ENCODE measurements at places on chromosomes 7 and 10.

DNA sequence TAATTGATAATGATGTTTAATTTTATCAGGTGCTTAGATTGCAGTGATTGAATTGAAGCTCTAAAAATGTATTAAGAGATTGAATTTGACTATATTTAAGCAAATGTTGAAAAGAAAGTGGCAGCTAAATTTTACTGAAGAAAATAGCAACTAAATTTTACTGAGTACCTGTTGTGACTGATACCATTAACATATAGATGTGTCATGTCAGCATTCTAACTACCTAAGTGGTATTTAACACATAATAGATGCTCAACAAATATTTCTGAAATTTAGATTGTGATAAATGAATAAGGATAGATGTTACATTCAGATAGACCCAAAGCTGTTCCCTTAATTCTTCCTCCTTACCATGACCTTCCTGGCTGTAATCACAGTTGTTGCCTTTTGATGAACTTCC lies 350.9 kb upstream of the VWC2 start:
- no peak for DNase-seq

- no peak for DNase-seq
These were observed 186.4 kb downstream of the KIF20B start for GRCh38 chr10:89887830-89888229.

DNA sequence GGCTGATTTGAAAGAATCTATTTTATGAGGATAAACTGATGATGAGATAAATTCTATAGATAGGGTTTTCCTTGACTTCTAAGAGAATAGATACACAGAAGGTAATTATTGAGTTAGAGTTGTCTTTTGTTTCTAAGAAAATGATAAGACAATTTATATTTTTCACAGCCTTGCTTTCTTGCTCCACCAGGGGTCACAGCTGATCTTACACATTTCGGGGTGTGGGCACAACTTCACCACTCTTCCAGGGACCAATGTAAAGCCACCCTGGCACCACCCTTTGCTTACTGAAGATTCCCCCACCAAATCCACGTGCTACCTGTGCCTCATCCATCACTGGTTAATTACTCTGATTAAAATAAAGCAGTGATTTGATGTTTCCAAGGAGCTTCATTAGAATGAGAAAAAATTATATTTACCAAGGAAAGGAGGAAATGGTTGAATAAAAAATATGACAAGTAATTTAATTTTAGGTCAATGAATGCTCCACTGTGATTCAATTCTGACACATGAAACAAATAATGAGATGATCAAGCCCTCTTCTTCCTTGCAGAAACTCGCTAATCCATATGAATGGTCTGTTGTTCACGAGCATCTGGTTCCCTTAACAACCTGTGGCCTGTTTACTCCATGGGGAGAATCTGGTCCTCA lies 177.3 kb upstream of the TNS3 start:
- no peak for DNase-seq

DNA sequence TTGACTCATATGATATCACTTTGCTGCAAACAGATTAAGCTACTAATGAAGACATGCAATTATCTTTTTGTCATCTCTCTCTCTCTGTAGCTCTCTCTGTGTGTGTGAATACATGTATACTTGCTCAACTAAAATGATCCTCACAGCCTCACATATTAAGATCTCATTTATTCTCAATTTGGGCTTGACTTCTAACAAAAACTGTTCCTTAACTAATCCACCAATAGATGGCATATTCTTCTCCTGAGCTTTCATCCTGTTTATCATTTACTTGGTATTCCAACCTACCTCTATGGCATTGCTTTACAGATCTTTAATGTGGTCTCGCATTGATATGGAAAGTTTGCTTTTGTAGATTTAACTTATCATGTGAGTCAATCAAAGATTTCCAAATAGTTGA lies 540.4 kb downstream of the CNTNAP2 start:
- DNase-seq: no peak

- no peak for DNase-seq
These were observed 606.2 kb downstream of the LRMDA start for GRCh38 chr10:76037531-76038155.

- peak; percentile 21 for DNase-seq
These were observed 92.0 kb downstream of the ZFAND4 start for GRCh38 chr10:45580371-45581215.

DNA sequence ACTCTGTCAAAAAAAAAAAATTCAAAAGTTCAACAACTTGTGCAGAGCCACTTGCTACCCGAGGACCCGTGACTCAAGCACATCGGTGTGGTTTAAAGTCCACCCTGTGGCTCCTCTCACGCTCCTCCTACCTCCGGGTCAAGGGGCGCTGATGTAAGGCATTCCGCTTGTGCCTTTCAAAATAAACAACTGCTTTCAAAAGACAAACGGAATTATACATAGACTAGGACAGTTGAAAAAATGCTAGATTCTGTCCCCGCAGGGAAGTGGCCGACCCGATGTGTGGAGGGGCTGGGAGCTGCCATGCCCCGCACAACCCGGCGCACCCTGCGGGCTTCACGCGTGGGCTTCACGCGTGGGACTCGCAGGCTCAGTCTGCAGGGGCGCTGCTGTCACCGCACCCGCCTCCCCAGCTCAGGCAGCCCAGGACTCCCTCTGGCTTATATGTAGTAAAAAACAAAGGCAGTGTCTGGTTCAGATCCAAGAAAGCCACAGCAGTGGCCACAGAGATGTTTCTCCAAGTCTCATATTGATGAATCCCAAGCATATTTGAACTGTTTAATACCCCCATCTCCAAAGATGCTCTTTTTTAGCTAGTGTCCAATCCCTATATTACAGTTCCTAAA lies 239.7 kb upstream of the INHBA start:
- DNase-seq: no peak

- no peak for DNase-seq
These were observed 44.9 kb downstream of the MCU start for GRCh38 chr10:72736828-72737220.

DNA sequence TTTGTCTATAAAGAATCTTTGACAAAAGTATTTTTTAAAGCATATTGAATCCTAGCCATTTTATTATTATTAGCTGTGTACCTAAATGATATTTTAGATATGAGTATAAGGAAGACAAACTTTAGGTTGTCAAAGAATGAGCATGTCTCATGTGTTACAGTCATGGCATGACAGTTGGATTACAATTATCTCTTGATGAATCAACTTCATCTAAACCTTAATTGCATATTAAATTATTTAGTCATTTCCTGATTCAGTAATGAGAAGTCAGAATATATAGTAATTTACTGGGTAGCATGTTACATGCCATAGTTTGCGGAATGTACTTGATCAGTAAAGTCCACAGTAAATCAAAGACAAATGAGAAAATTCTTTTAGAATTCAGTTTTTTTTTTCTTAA lies 59.2 kb downstream of the MAPK8 start:
- DNase-seq: no peak

GRCh38 chr10:101236376-101237080 lies 7.3 kb upstream of the LBX1 start:
- DNase-seq: no peak

DNA sequence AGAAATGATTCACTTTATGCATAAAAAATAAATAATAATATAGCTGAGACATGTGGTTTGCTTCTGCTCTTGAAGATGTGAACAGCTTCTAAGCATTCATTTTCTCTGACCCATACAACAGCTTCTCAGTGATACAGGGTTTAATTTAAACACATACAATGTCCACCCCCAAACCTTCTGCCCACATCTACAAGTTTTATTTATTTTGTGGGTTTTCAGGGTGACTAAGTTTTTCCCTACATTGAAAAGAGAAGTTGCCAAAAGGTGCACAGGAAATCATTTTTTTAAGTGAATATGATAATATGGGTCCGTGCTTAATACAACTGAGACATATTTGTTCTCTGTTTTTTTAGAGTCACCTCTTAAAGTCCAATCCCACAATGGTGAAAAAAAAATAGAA lies 17.2 kb downstream of the INHBA start:
- no peak for DNase-seq

DNA sequence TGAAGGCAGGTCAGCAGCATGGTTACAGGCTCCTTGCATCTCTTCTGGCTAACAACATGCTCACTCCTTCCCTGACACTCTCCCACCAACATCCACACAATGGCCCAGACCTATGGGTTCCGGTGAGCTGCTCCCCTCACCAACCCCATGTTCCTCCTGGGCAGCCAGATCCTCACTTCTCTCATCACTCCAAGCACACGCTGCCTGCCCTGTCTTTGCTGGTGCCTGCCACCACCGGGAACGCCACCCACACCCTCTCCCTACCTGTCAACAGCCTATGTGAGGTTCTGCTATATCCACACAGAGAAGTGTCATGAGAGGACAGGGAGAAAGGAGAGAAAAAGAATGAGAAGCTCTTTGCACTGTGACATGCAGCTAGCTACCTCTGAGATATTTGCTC lies 14.6 kb downstream of the PARP12 start:
- no peak for DNase-seq

DNA sequence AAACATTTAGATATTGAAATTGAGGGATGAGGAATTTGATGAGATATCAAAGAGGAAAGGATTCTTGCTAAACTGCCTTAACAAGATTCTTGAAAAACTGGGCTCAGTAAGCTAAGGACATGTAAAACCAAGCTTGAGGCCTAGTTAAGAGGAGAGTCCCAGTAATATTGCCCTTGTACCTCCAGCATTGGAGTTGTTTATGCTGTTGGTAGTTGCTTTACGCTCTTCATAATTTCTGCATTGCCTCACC lies 156.1 kb upstream of the TRIM24 start:
- DNase-seq: no peak

GRCh38 chr7:24910551-24911212 lies 69.3 kb downstream of the OSBPL3 start:
- no peak for DNase-seq

- peak; percentile 83 for DNase-seq
These were observed 2.2 kb downstream of the ANXA11 start for GRCh38 chr10:80202934-80203834.

- peak; percentile 61 for DNase-seq
These were observed 985 bp upstream of the CYTH3 start for GRCh38 chr7:6273380-6273837.

DNA sequence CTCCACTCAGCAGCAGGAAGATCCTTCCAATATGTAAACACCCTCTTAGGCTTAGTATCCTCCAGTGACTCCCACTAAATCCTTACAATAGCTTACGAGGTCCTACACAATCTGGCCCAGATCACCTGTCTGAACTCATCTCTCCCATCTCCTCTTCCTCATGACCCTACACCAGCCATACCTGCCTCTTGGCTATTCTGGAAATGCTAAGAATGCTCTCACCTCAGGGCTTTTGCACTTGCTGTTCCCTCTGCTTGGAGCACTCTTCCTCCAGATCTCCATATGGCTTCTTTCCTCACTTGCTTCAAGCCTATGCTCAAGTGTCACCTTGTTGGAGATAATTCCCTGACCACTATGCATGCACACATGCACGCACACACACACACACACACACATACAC lies 50.8 kb upstream of the FRMD4A start:
- DNase-seq: no peak

DNA sequence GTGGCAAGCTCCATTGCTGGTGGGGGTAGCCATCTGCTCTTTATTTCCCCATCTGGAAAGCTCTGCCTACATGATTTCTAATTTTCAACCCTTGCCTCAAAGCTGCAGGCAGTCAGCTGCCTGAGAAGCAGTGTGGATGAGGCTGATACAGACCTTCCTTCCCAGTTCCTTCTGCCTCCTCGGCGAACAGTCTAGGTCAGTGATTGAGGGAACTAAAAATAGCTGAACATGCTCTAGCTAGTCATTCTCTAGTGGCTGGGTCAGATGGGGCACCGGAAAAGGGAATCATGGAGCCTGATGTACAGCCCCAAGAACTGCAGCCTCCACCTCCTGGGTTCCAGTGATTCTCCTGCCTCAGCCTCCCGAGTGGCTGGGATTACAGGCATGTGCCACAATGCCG lies 48.7 kb downstream of the NAMPT start:
- DNase-seq: no peak

DNA sequence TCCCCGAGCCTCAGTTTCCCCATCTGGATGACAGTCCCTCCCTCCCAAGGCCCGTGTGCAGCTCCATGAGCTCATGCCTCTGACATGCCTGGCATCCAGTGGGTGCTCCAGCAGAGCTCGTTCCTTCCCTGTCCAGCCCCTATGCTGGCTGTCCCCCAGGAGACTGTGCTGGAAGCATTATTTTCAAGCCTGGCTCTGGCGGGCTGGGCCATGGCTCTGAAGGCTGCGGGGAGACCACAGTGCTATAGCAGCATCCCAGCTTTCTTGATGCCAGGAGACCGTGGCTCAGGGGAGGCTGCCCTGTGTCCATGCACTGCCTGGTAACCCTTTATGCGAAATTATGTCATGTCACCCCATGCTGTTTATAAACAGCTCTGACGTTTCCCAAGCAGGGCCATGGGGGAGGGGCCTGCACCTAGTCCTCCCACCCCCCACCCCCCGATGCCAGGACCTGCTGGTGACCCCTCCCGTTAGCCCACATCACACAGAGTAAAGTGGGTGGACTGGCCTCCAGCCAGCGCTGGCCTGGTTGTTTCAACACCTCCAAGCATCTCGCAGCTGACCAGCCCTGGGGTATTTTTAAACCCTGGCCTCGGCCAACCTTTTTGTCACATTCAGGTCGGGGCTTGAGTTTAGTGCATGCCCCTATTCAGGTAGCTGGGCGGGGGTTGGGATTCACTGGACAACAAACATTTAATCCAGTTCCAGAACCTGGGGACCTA lies 105.9 kb upstream of the ZNF716 start:
- DNase-seq: no peak

DNA sequence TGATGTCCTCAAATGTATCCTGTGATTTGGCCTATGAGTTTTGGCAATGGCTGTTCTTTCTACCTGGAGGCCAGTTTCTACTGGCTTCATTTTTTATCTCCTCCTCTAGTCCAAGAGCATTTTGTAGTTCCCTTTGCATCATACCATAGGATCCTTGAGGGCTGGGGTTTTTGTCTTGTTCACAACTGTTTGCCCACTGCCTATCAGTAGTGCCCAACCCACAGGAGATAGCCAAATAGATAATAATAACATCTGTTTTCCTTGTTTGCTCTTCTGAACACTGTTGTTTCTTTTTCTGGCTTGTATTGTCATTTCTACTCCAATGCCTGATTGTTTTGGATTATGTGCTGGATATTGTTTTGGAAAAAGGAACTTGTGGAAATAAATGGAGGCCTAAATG lies 3.4 kb downstream of the CDK1 start:
- no peak for DNase-seq

DNA sequence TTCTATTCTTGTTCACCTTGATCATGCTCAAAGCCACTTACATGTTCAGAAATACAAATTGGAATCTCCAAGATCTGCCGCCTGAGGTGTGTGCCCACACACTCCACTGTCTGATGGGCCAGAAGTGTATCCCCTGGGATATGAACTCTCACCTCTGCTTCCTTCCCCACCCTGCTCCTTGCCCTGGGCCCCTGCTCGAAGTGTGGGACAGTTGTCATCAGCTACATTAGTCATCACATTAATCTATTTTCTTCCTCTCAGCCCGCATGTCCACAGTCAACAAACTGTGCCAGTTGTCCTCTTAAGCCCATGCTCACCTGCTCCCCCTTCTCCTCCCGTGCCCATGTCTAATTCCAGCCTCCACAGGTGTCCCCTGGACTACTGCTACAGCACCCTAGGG lies 154.7 kb downstream of the PTPN20 start:
- no peak for DNase-seq

- DNase-seq: no peak
These were observed 9.1 kb upstream of the XPNPEP1 start for GRCh38 chr10:109932391-109932790.
